Colonic mucosa (tissue), 4 donors: ENCODE measurements at places on chromosomes 3 and 15. TPM values are rescaled to one million over a fixed set of nuclear protein-coding genes. Genes with fewer than 3 reads are reported as not detected.

- no peak for DNase-seq
Measured at GRCh38 chr3:174051191-174051590, 653.6 kb downstream of the NLGN1 start.

DNA sequence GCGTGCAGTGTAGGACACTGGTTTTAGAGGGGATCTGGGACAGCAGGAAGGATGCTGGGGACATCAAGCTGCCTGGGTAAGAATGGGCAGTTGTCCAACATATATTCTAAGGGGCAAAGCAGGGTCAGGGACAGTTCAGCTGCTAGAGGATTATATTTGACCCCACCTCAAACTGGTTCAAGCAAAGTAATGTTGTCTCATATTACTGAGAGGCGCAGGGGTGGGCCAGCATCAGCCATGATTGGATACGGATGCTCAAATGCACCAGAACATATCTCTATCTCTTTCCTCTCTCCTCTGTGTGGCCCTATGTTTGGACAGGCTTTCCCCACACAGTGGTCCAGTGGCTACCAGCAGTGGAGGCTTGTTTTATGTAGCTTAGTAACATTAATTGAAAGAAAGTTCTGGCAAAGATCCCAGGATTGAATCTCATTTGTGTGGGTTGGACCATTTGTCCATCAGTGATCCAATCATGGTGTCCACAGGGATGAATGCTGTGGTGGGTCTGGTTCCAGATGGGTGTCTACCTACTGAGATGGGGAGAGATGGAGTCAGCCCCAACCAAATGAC lies 49.8 kb upstream of the RGMA start:
- DNase-seq = no peak

DNA sequence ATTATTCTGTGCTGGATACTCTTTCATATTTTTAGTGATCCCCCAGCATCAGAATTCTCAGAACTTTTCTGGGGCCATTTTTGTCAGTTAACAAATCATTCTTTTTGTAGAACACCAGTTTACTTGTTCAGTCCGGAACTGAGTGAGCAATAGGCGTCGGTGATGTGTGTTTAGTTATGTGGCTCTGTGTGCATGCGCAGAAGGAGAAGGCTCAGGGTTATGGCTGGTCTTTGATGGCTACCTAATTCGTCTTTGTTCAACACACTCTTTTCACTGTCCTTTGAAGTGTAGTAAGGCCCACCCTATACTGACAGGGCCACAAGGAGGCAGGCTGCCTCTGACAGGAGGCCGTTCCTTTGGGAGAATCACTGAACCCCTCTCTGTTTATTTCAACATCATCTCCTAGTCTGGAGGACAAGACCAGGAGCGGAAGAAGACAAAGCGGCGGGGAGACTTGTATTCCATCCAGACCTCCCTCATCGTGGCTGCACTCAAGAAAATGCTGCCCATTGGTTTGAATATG lies 158.2 kb upstream of the CHRM5 start:
- DNase-seq = no peak

DNA sequence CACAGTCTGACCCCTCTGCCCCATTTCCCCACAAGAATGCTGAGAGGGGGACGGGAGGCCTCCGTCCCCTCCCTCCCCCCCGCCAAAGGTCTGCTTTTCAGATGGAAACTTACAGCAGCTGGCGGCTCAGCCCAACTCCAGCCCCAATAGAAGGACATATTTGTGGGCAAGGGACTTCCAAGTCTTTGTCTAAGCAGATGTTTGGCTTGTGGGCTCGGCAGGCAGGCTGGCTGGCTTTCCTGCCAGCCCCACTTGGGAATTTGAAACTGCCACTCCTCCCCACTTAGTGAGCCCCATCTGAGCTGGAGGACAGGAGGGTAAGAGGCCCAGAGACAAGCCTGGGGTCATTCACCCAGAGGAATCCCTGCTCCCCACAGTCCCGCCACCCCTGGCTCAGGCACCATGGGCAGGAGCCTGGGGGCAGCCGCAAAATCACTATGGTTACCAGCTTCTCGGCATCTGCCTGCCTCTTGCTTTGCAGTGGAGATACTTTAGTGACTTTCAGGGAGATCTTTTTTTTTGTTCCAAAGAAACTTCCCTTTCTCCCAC lies 53.6 kb downstream of the LMCD1 start:
- DNase-seq = no peak

- peak; percentile 70 for DNase-seq
Measured at GRCh38 chr3:169146179-169146665, 517.3 kb downstream of the MECOM start.

GRCh38 chr3:14305324-14305723 lies 97.1 kb upstream of the SLC6A6 start:
- no peak for DNase-seq

DNA sequence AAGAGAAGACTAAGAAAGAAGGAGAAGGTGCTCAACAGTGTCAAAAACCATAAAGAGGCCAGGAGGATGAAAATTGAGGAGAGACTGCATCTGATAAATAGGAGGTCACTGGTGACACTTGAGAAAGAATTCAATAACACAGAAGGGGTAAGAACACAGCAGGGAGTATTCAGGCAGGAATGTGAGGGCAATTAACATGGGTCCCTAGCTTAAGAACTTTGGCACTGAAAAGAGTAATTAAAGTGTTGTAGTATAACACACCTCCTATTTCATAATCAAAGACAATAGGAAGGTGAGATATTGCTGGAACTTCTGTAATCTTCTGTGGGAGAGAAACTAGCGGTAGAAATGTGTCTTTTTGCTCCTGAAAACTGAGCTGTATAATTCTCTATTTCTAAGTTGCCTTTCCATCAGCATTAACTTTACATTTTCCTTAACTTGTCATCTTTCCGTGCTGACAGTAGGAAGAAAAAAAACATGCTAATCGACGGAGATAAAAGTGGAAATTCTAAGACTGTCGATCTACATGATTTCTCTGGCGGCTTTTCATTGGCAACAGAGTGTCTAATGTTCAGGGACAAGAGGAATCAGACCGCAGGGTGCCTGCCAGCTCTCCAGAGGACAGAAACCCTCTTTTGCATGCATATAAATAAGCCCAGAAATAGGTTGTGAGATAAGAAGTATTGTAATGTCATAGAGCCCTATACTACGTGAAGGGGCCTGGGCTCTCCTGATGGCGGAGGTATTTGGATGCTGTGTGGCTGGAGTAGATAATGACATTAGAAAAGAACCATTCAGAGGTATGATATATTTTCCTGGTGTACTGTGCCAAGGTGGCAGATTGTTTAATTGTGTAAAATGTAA lies 147.9 kb upstream of the GAP43 start:
- DNase-seq = no peak

- no peak for DNase-seq
Measured at GRCh38 chr15:80514071-80514780, 110.0 kb downstream of the ARNT2 start.

- no peak for DNase-seq
Measured at GRCh38 chr3:196111939-196112386, 30.1 kb upstream of the TFRC start.

DNA sequence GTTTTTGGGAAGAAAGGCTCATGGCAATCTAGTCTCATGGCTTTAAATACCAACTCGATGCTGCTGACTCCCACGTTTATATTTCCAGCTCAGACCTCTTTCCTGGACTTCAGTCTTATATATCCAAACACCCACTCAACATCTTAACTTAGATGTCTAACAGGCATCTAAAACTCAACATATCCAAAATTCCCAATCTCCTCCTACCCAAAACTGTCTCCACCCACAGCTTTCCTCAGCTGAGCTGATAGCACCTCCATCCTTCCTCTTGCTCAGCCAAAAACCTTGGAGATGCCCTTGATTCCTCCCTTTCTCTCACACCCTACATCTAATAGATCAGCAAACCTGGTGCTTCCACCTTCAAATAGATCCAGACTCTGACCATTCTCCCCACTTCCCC lies 202.5 kb downstream of the TLE3 start:
- DNase-seq = no peak

The IL17RD gene
- 5.6 TPM for total RNA-seq

The CHRM5 gene
- not detected for total RNA-seq

The KLHL40 gene
- total RNA-seq = not detected

The CP gene
- total RNA-seq = 5.6 TPM
